ENCODE measurements at places on chromosomes 6 and 20.

GRCh38 chr6:30487926-30488325, 1.4 kb upstream of the HLA-E start:
- DNase-seq: no peak

DNA sequence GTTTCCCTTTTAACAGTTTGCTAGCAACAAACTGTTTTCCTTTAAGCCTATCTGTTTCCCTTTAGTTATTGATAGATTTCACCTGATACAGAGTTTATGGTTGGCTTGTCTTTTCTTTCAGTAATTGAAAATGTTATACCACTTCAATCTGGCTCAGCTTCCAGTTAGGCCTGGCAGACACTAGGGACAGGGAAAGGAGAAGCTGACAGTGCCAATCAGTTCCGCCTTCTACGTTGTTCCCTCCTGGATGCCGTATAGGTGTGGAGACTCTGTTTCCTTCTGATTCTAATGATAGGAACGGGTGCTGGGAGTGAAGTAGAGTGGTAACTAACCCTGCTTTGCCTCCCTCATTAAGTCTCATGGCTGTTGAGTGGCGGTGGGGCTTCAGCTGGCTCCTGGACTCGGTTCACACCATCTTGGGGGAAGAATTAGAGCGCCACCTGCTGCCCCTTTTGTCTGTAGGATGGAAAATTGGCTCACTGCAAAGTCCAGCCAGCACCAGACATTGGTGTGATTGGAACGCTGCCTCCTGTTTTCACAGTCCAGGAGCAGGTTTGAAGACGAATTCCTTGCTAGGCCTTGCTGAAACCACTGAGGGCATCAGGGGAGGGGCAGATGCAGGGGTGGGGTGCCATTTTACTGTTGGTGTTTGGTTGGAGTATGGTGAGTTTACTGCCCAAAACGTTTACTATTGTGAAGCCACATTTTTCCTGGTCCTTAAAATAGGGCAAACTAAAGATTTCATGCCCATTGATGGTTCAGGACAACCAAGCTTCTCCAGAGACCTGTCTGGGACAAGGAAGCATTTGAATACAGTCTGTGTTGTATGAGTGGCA, 1729.5 kb downstream of the GRIK2 start:
- peak; percentile 4 for DNase-seq

- no peak for DNase-seq
Observed at GRCh38 chr6:103875221-103875620, 984.5 kb downstream of the HACE1 start.

DNA sequence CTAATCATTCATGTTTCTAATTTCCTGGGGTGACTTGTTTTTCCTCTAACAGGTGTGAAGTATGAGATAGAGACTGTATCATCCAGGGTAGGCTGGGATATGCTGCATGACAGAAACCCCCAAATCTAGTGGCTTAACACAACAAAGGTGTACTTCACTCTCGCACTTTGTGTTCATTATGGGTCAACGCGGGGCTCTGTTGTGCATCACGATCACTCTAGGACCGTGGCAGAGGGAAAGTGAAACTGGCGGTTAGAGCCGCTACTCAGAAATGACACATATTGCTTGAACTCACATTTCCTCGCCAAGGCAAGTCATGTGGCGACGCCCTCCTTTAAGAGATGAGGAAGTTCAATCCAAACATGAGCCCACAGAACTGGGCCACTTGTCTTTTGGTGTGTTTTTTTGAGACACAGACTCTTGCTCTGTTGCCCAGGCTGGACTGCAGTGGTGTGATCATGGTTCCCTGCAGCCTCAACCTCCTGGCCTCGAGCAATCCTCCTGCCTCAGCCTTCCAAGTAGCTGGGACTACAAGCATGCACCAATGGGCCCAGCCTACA, 41.3 kb downstream of the PCNA start:
- peak; percentile 72 for DNase-seq

- DNase-seq: no peak
Observed at GRCh38 chr6:28864326-28864923, 59.4 kb downstream of the TRIM27 start.

GRCh38 chr6:75150685-75151412, 55.0 kb downstream of the COL12A1 start:
- DNase-seq: no peak

GRCh38 chr6:170210026-170210390, 80.9 kb downstream of the DLL1 start:
- DNase-seq: no peak

DNA sequence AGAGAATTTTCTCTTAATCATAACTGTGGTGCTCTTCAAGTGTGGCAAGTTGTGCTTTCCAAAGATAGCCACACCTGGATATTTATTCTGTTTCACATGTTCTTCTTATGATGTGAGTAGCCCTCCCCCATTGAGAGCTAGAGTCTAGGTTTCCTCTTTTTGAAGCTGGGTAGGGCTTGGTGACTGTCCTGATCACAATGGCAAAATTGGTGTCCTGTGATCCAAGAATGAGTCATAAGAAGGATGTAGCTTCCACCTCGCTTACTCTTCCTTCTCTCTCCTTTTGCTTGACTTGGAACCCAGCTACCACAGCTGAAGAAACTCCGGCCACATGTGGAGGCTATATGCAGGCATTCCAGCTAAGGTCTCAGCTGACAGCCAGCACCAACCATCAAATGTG, 7.4 kb upstream of the IGF2R start:
- no peak for DNase-seq

DNA sequence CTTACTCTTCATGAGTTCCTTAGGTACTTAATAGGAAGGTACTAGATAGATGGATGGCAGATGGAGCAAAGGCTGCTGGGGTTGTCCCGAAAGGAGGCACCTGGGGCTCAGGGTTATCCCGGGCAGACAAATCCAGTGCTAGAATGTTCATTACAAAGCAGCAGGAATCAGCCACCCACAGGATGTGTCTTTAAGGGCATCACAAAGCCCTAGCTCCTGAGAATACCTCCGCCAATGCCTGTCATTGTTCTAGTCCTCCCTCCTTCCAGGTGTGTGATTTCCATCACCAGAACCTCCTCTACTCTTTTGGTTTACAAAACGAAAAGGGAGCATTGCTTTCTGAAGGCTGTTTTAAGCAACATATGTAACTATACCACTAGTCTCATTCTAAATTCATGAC, 138.1 kb downstream of the KIF6 start:
- no peak for DNase-seq

DNA sequence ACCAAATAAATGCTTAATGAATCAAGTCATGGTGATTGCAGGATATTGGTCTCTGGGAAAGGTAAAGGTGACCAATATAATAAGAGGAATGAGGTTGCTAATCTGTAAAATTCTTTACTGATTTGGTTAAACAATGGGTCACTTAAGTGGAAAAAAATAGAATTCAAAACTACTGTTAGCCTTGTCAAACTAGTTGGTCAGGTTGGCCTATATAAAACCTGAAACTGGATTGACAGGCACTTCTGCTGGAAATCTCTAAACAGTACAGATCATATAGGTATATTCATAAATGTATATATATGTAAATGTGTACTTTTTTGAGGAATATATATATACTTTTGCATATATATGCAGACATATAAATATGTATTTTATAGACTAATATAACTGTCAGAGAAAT, 19.7 kb downstream of the PLCB4 start:
- no peak for DNase-seq

DNA sequence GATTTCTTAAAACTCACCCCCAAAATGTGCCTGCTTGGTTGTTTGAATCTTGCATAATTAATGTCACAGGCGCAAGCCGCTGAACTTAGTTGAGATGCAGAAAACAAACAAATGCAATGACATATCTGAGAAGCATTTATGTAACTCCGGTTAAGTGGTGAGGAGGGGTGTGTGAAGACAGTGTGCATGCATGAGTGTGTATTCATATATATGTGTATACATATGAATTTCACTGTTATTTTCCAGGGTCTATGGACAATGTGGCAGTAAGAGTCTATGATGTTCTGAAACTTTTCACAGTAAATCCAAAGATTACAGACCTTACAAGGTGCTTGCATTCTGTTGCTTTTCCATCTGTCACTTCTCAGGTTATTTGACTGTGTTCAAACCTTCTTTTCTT, 103.0 kb downstream of the ZNF217 start:
- DNase-seq: no peak

DNA sequence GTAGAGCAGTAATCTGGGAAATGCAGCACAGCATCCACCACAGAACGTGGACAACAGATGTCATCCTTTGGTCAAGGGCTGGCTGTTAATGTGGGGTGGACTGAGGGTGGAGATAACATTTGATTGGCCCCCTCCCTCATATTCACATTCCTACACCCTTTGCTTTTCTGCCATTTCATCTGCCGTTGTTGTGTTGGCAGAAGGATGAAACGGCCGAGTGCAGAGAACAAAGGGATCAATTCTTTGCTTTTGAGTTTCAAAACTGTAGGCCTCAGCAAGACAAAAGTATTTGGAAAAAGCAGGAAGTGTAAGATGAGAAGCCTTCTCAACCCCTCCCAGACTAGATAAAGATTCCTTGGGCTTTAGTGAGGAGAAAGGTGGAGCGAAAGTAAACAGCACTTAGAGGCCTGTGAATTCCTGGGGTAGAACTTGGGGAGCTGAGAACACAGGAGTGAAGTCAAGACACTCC, 74.2 kb upstream of the PHIP start:
- DNase-seq: no peak

DNA sequence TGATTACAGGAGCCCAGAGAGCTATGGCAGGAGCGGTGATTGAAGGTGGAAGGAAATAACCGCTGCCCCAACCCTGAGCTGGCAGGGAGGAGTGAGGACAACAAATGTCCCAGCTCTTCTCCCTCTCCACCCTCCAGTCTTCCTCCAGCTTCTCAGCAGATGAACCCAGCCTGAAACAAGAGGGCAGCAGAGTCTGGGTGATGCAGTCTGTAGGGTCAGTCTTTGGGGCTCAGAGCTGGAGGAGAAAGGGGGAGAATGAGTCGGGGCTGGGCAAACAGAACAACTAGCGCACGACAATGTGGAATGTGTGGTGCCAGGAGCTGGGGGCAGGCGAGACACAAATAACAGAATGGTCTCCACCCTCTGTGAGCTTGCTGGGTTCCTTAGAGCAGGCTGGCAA, 4.5 kb upstream of the GUCA1A start:
- no peak for DNase-seq

GRCh38 chr20:33668466-33669155, 1.9 kb downstream of the ACTL10 start:
- no peak for DNase-seq

DNA sequence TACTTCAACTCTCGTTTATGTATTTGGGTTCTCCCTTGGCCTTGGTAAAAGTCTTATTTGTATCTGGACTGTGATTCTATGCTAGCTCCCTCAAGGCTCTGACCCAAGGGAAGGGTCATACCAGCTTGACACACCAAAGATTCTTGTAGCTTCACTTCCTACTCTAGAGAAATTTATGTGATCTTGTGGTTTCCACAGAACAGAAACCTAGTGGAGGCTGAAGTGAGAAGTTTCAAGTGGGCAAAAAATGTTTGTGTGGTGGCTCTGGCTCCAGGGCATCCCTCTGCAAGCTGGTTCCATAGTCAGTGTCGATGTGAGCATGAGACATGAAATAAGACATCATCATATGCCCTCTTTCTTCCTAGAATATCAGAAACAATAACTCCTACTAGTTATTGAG, 48.1 kb upstream of the TNFRSF21 start:
- no peak for DNase-seq

DNA sequence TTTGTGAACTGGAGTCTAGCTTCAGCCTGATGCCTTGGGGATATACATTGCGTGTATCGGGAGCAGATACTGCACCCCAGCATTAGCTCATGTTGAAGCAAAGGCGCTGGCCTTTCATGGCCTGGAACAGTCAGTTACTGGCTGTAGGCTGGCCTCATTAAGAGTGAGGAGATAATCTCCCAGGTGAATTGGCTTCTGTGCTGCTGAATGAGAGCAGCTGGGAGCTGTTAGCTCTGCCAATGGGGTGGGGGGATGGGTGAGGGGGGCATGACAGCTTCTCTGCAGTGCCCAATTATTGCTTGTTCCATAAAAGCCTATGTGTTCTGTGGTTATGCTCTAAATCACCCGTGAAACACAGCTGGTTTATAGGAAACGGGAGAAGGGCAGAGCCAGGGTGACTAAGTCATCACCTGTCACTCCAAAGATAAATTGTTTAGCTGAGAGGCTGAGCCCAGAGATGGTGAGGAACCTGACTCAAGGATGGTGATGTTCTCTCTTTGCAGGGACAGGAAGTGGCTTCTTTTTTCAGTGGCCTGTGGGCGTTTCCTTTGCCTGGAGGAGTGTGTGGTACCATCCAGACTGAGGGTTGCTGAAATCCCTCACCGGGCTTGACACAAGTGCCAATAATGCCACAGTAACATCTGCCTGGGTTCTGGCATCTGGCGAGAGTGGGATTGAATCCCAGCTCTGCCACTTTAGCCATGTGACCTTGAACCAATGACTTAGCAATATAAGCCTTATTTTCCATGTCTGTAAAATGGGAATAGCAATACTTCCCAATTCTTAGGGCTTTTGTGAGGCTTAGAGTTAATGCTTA, 170.8 kb downstream of the BCAS1 start:
- DNase-seq: no peak

- DNase-seq: no peak
Observed at GRCh38 chr20:62532921-62533320, 57.1 kb upstream of the GATA5 start.

DNA sequence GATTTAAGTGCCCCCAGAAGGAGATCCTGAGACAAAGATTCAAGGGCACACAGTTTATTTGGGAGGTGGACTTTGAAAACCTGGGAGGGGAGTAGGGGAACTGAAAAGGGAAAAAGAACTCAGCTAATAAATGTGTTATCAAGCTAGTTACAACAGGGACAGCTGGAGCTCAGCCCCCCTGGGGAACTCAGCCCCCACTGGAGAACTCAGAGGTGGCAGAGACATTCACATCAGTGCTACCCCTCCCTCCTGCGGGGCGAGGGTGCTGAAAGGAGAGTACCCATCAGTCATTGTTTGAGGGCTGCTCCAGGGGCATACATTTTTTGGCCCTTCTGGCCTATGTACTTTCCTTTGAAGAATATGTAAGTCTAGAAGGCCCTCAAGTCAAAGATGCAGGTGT, 101.4 kb downstream of the LRFN2 start:
- DNase-seq: no peak

- no peak for DNase-seq
Observed at GRCh38 chr6:26158581-26159356, 71.5 kb downstream of the HFE start.

- no peak for DNase-seq
Observed at GRCh38 chr6:36312854-36313648, 23.6 kb downstream of the BNIP5 start.

- no peak for DNase-seq
Observed at GRCh38 chr20:35199740-35200139, 26.8 kb upstream of the MMP24 start.

- peak; percentile 91 for DNase-seq
Observed at GRCh38 chr20:44738813-44739477, 6.7 kb upstream of the KCNK15 start.

GRCh38 chr6:152952045-152952444, 30.8 kb downstream of the FBXO5 start:
- DNase-seq: peak; percentile 5

DNA sequence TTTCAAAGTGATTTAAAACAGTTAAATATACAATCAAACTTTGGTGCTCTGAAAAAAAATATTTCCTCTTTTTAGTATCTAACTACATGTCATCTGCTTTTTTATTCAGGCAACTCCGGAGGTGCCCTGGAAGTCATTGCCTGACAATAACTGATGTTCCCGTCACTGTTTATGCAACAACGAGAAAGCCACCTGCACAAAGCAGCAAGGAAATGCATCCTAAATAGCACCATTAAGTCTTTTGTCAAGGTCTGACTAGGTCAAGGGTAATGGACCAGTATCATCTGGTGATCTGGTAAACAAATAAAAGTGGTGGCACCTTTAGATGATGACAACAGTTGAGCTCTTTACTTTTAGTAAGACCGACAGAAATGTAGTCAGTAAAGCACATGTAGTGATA, 13.2 kb downstream of the FAM229B start:
- no peak for DNase-seq

- DNase-seq: no peak
Observed at GRCh38 chr6:163661272-163661671, 246.8 kb downstream of the QKI start.

Data from H54 (cell line).